Foreskin melanocyte (primary cell): ENCODE measurements at places on chromosomes 2 and 18.
A peak's percentile ranks its signal among the peaks of the same experiment; 100 is the strongest.

DNA sequence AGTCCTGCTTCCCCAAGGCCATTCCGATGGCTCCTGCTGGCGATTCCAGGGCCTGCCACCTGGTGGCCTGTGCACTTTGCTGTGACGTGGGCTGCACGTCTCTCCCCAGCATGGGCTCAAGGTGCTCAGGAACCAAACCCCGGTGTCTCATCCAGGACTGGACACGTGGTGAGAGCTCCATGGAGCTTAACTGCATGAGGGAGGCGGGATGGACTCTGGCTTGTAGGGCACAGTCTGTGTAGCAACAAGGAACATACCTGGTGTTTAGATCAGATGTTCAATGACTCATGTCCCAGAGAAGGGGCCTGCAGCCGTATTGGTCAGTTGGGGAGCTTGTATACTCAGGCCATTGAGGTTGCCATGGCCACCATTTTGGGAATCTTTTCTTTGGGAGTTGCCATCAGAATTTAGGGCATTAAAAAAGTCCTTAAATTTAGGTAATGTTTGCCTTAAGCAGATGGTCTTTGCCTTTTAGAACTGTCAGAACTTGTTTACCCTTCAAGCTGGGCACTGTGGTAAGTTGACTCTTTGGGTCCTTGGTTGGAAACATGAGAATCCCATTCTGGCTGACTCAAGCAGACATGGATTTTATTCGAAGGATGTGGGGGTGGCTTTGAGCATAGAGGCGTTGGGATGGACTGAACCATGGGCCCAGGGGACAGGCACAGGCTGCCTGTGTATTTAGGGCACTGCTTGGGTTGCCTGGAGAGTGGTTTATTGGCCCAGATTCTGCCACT lies 21.0 kb downstream of the AGAP1 start:
- DNase-seq = no peak

DNA sequence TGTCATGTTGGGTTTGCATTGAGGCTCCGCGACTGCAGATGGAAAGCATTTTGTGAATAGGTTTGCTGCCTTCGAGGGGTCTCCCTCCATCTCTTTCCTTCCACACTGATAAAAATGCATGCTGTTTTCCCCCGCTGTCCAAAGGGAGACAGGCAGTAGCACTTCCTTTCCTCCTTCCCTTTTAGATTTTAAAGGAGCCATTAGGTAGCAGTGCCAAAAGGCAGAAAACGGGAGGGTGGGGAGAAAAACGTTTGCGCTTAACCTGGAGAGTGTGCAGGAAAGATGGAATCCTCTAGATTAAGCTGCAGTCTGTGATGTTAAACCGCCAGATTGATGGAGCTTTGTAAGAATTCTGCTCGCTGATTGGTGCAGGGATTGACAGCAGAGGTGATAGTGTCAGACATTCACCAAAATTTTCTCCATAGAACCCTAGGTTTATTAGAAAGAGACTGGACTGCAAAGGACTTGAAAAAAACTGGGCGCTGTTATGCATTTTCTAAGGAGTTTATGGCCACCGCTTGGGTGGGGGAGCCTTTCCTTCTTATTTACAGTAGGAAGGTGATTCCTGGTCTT lies 688 bp downstream of the MAPRE2 start:
- no peak for DNase-seq

GRCh38 chr18:62018759-62019041 lies 125.9 kb upstream of the RNF152 start:
- DNase-seq = no peak

DNA sequence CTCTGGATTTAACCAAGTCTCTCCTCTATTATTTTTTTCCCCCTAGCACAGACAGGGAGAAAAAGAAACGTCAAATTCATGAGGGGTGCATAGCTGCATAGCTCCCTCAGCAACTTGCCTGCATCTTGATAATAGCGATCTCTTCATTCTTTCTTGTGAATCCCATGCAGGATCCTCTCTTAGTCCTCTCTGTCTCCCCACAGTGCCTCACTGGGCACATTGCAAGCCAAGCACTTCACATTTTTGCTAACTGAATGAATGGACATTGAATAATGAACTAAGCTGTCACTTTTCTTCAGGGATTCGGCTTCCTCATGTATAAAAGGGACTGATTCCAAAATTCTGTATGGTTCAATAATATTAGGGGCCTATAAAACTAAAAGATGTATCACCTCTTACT lies 2.9 kb upstream of the EPB41L3 start:
- DNase-seq = peak; percentile 64

DNA sequence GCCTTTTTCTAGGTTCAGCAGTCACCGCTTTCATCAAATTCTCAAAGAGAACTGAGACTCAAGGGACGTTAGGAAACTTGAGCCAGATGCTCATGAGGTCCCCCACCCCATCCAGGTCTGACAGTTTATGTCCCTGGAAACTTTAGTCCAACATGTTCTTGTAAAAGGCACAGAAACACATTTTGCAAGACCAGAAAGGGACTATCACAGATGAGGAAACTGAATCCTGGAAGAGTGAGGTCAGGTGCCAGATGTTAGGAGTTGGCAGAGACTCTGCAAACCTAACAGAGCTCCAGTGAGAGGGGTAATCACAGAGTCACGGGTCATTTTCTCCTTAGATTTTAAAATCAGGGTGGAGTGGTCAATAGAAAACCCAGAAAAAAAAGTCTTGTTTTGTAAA lies 76.6 kb downstream of the RDH14 start:
- DNase-seq = no peak

GRCh38 chr2:186058614-186059013 lies 320.0 kb downstream of the FSIP2 start:
- no peak for DNase-seq

GRCh38 chr2:237652854-237653253 lies 25.5 kb downstream of the LRRFIP1 start:
- DNase-seq = no peak
